ENCODE measurements at places on chromosomes 3 and 15.
A peak's percentile ranks its signal among the peaks of the same experiment; 100 is the strongest.

DNA sequence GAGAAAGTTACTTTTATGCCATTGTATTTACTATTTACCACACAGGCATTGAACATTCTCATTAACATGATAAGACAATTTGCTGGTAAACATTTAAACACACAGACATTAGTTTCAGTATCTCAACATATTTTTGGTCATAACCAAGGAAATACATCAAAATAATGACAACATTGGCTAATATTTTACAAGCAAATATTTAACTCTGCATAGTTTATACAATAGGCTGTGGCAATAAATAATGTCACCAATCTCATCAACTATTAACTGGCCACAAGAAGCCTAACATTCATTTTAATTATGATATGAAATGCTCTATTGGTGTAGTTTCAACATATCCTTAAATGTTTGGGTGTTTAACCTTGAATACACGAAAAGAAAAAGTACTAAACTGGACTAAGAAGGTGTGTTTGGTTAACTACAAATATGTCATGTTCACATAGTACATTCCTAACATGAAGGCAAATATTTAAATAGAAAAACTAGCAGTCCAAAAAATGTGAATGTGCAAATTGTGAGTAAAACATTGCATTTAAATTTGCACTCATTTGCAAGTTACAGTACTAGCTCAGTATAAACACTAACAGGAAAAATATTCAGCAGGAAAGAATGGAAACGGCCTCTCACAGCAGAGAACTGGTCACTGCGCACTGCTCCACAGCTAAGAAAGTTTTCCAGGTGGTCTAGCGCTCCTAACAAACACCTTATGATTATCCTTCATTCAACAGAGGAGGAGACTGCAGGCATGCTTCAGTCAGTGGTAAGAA lies 106.6 kb downstream of the GLDN start:
- DNase-seq: no peak

DNA sequence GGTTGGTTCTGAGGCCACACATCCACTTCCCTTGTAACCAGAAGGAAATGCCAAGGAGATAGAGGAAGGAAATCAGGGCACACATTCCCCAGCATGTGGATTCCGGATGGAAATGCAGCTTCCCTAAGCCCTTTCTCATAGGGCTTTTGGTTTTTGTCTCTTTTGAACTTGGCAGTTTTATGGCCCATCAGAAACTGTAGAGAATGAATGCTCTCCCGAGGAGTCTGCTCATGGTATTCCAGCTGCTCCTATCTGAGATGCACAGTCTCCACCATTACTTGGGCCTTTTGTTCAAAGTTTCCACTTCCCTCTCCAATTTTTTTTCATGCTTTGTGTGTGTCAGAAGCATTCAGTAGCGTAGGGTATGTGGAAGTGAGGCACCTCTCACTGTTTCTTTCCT lies 21.2 kb downstream of the XYLB start:
- DNase-seq: no peak

DNA sequence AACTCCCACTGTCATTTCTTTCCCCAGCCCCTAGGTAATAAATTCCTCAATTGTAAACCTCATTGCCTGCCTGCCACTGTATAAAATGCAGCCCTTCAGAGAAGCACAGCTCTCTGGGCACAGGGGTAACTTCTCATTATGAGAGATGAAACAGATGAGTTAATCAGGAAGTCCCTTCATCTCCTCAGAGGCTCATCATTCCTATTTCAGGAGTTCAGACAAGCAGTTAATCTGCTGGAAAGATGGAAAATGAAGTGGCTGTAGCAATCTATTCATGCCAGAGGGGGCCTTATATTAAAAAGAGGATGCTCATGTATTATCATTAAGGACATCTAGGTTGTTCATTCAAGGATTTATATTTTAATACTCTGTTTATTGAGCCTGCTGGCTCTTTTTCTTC lies 519.5 kb upstream of the LMCD1 start:
- DNase-seq: no peak

DNA sequence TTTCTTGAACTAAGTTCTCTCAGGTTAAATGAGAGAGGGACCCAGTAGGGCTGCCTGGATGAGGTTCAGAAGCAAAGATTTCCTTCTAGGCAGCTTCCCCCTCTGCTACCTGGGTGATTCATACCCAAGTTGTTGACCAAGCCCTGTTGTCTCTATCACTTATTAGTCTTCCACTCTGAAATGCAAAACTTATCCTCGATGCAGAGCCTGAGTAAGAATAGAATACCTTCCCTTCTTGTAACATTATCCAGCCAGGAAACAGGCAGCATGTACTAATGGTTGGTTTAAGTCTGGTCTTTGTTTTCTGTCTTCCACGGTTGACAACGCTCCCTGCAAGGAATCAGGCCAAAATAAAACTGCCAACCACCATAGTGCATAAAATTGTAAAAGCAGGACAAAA lies 377.3 kb downstream of the MECOM start:
- no peak for DNase-seq

- DNase-seq: peak; percentile 71
Measured at GRCh38 chr3:48465531-48466378, 19.2 kb downstream of the ATRIP start.

DNA sequence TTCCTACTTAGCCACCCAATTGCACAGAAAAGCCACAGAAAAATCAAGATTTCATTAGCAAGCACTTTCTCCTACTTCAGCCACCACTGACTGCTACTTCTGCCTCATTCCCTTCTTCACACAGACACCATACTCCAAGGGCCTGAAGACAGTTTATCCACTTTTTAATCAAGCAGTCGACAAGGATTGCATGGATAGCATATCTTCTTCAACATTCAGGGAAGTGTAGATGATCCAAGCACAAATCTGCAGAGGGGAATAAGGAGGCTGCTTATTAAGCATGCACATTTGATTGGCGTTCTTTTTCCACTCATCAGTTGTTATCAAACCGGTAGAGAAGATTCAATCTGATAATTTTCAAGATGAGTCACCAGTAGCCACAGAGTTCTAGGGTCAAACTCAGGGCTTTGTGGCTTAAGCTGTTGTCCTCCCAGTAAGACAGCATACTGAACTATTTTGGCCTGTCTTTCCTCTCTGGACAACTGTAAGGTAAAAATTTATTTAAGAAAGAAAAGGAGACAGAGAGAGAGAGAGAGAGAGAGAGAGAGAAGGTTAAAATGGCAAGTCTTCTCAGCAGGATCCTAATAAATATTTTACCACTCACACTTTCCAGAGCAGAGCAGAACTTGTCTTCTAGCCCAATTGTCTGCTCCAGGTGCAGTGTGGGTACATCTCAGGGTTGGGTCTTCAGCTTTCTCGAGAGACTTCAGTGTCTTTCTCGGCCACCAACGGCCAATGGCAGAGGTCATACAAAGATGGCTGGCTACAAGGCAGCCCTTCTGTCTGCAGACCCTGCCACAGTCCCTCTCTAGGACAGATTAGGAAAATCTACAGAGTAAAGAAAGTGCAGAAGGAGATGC lies 80.6 kb upstream of the BHLHE40 start:
- no peak for DNase-seq

DNA sequence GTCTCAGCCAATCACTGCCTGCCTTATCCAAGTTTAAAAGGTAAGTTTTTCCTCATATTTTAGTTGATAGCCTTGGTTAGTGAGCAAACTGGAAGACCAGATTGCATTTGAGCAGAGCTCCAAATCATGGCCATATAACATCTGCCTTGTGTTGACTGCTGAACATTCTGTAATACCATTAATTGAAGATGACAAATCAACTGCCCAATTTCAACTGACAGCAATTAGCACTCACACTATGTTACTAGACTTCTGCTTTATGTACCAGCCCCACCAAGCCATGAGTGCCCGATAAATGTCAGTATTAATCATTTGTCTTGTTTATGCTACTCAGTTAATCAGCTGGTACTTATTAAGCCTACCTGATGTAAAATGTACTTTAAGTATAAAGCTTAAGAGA lies 83.1 kb downstream of the CGGBP1 start:
- no peak for DNase-seq

DNA sequence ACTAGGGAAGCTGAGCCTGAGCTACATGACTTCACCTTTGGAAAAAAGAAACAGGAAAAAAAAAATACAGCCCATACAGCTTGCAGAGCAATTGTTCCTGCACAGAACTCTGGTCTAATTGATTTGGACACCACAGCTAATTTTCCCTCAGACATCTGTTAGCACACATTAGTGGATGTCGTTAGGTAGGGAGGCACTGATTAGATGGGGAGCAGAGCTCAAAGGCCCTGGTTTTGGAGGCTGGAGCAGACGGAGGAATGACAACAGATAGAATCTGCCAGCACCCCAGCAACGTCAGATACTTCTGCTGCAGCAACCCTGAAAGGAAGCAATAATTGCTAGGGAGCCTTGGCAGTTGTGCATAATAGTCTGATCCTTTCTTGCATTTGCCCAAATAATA lies 398.9 kb downstream of the LSAMP start:
- DNase-seq: no peak

GRCh38 chr3:195859061-195859845 lies 47.5 kb upstream of the MUC4 start:
- peak; percentile 59 for DNase-seq

- peak; percentile 3 for DNase-seq
Measured at GRCh38 chr15:62847900-62848489, 194.6 kb upstream of the TPM1 start.
